Activated T-cell treated with anti-CD3 and anti-CD28 coated beads for 4 hours (primary cell): ENCODE measurements at places on chromosomes 6 and 20.

DNA sequence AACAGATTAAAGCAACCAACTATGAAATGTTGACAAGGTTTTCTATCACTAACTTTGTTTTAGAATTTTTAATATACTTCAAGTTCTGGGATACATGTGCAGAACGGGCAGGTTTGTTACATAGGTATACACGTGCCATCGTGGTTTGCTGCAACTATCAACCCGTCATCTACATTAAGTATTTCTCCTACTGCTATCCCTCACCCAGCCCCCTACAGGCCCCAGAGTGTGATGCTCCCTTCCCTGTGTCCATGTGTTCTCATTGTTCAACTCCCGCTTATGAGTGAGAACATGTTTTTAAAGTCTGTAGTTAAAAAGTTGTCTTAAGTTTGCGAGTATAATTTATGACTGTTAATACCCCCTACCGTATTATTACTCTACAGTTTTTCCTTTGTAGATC is 844.3 kb upstream of the MANEA start:
- DNase-seq, result no peak

DNA sequence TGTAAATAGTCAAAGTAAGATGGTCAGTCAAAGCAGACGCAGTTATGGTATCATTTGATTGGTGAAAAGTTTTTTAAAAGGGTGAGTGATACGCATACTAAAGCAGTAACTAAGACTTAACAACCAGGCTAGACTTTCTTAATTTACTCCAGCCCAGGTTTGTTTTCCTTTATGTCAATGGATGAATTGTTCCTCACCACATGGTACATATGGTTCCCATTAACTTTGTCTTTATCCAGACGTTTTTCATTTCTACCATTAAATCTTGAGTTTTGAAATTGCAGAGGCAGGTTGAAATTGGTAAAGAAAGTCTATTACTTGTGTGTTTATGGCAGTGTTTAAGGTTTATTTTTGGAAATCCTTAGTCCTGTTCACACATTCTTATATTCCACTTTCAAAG is 98.5 kb upstream of the SCGN start:
- DNase-seq, result no peak

- DNase-seq, result no peak
Measured at GRCh38 chr6:114936080-114936479, 593.3 kb upstream of the HS3ST5 start.

GRCh38 chr20:25191051-25191450 is 4.5 kb upstream of the ENTPD6 start:
- no peak for DNase-seq

- DNase-seq, result no peak
Measured at GRCh38 chr20:40686893-40687292, 2.1 kb downstream of the MAFB start.

DNA sequence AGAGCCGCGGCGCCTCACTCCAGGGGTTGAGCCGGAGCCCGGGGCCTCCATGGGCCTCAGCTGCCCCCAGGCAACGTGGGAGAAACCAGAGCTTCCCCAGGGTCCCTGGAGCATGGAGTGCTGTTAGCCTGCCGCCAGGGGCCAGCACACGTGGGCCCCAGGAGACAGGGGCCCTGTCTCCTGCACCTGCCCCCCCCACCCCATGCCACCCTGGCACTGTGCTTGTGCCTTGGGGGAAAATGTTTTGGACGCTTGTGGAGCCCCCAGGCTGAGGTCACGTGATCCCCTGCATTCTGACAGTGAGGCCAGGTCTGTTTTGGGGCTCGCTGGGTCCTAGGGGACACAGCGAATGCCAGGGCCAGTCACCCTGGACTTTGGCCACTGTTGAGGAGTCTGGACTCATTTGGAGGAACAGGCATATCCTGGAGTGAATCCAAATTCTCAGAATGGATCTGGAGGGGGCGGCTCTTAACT is 30.2 kb upstream of the MPC1 start:
- no peak for DNase-seq

DNA sequence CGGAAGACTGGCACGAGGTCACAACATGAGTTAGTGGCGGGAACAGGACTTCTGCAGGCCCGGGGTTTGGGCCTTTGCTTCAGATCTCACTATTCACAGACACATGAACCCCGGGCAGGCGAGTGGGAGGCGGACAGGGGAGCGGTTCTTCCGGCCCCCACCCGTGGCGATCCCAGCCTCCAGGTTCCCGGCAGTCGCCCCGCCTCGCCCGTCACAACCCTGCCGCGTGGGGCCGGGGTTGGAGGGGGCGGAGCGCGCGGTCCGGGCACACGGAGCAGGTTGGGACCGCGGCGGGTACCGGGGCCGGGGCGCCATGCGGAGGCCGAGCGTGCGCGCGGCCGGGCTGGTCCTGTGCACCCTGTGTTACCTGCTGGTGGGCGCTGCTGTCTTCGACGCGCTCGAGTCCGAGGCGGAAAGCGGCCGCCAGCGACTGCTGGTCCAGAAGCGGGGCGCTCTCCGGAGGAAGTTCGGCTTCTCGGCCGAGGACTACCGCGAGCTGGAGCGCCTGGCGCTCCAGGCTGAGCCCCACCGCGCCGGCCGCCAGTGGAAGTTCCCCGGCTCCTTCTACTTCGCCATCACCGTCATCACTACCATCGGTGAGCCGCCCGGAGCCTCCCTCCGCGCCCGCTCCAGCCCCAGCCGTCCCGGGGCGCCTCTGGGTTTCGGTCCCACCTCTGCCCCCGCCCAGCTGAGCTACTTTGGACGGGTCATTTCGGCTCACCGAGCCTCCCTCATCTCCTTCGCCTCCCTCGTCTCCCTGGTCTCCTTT is at the start of gene KCNK15:
KCNK15 (plus strand) TSS at position 268 of the 769 bp plus-strand sequence; CDS start at position 314, 46 bp downstream.
- DNase-seq, result peak; percentile 48

DNA sequence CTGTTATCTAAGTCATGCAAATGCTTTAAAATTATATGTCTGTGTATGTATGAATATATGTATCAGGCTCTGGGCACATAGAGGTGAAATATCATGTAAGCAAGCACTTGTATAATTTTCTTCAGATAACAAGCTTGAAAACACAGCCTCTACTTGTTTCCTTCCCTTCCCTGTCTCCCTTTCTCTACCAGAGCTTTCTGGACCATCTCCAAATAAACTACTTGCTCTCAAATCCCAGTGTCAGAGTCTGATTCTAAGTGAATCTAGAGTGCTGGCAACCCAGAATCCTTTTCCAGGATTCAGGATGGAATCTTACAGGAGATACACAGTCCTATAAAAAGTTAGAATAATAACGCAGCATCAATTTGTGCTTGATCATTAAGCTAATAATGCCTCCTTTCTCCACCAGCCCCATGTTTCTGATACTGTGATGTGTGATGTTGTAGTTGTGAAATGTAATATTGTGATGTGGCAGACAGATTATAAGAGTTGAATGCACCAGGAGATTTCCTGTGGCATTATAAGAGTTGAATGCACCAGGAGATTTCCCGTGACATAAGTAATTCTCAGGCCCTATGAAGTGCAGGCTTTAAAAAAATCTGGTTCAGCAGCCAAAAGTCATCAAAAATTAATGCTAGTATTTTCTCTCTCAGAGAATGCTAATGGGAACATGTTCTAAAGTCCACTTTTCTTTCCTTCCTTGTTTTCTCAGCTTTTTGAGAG is 89.6 kb downstream of the PCSK2 start:
- DNase-seq, result no peak

- no peak for DNase-seq
Measured at GRCh38 chr6:11675601-11676000, 103.0 kb downstream of the ADTRP start.

- no peak for DNase-seq
Measured at GRCh38 chr6:40128127-40128526, 193.9 kb upstream of the MOCS1 start.

- DNase-seq, result no peak
Measured at GRCh38 chr6:107560657-107561056, 70.7 kb downstream of the SOBP start.

- no peak for DNase-seq
Measured at GRCh38 chr20:42641886-42642285, 547.8 kb downstream of the PTPRT start.

GRCh38 chr20:38059832-38060231 is 26.3 kb downstream of the RPRD1B start:
- no peak for DNase-seq

DNA sequence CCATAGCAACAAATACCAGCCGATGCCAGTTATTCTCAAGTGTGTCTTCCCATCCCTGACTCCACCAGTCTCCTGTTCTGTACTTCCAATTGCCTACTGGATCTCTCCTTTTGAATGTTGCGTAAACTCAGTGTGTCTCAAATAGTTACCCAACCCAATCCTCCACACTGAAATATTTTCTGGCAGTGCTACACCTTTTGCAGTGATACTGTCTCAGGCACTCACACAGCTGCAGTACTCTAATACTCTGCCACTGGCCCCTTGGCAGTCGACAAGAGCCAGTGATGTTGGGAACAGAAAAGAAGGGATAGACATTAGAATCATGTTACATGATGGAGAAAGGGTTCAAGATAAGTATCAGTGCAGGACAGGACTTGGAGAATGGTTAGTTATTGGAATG is 31.8 kb upstream of the FOXO3 start:
- no peak for DNase-seq

DNA sequence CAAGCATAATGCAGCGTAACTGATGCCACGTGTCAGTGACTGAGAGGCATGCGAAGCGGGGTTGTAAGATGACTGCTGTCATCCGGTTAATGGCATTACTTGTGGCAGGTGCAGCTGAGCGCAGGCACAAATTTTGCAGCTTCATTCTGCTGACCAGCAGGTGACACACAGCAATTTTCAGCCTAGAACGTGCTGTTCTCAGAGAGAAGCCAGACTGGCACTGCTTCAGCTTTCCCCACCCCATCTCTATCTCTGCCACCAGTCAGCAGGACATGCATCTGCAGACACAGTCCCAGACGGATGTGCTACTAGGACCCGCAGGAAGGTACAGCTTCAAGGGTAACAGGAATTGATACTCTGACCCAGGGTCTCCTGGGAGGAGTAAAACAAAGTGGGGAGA is 221.8 kb downstream of the KIF16B start:
- DNase-seq, result no peak

DNA sequence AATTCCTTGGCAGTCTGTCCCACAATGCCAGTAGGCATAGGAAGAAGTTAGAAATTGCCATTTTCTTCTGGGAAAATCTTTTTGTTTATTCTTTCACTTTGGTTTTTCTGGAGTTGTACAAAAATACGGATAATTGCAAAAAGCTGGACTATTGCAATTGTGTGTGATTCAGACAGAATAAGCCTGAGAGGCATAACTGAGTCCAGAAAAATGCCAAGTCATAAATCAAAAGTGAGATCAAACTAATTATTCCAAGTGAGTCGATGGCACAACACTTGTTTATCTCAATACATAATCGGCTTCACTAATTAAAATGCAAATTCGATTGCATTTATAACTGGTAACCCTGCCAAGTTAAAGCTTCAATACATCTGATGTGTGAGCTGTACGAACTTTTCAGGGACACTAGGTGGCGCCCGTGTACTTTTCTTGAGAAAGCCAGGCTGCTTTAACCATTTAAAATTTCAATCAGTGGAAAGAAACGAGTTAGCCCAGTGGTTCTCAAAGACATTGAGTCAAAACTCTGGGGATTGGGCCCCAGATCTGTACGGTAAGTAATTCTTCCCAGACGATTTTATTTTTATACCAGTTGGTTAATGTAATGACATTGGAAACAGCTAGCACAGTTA is 102.6 kb downstream of the LAMP5 start:
- peak; percentile 7 for DNase-seq

DNA sequence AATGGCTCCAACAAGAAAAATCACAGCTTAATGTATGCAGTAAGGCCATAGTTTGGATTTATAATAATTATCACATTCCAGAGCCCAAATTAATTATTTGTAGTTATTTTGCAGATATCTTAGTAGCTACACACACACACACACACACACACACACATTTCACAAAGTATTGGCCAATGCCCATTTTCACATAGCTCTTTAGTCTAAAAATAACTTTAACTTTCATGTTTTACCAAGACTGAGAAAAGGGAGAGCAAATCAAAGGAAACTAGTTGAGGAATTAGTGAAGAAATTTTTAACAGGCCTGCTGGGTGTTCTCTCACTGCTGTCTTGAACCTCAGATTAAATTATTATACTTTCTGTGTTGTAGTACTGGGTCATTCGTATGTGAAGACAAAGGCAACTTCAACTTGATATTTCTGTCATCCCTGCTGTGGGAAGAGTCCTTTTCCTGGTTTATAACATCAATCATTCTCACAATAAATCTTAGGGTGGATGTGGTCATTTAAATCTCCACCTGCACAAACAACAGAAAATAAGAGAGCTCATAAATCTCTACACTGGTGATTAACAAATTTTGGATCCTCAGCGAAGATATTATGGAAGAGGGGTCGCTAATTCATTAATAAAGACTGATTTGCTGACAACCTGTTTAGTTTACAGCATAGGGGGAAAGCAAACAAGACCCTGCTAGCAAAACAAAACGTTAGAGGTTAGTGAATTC is 1.6 kb upstream of the TCF21 start:
- no peak for DNase-seq

- peak; percentile 36 for DNase-seq
Measured at GRCh38 chr6:41970436-41970846, 28.8 kb upstream of the CCND3 start.

GRCh38 chr6:44676246-44676790 is 288.8 kb downstream of the CDC5L start:
- DNase-seq, result no peak

DNA sequence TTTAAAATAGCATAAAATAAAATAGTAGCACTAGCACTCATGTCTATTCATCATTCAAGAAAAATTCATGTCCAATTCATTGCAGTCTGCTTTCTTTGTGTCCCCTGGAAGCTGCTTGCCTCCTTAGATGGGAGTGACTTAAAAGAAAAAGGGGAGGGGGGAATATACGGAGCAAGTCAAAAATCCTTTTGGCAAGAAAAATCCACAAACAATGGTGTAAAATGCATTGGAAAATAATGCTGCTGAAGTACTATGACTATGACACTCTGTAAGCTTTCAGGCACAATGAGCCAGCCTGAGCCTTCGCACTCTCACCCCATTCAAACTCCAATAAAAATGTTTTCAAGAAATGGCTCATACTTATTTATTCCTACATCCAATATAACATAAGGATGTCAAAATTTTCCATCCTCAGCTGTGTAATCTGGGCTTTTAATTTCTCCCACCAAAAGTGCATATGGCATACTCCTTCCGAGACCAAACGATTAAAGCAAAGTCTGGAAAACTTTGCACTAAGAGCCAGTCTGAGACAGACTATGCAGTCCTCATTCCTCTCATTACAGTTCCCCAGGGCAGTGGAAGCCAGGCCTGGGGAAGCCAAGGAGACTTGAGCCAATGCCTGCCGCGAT is 790 bp downstream of the NEDD9 start:
- DNase-seq, result no peak
